HuH-7.5 (cell line): ENCODE measurements at places on chromosomes 12 and 14.

- peak; percentile 34 for DNase-seq
These were observed 33.7 kb downstream of the PAH start for GRCh38 chr12:102883204-102883799.

- no peak for DNase-seq
These were observed 3.5 kb upstream of the CSRNP2 start for GRCh38 chr12:51086933-51087332.

GRCh38 chr12:124347335-124347734 is 52.4 kb downstream of the RFLNA start:
- no peak for DNase-seq

DNA sequence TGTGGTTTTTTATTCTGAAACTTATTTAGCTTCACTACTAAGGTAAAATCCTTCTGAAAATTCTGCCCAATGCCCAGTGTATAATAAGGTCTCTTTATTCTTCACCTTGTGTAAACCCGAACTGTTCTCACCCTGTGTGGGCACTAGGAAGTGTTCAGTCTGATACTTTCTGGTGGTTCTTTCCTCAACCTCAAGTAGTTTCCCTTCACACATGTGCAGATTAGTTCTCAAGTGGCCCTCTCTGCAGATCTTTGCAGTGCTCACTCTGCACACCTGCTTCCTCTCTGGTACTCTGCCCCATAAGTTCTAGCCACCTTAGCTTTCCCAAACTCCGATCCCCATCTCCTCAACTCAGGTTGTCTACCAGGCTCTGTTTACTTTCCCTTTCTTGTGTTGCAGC is 61.6 kb downstream of the RAD51B start:
- DNase-seq = no peak

- no peak for DNase-seq
These were observed 7.2 kb downstream of the SH2B3 start for GRCh38 chr12:111412830-111413441.

GRCh38 chr14:83300476-83301064 is 1766.9 kb upstream of the SEL1L start:
- DNase-seq = no peak
